Ovary (tissue), 10 donors: ENCODE measurements at places on chromosomes 12 and 14.

- no peak overlapping the region for H3K4me3 ChIP-seq
- DNase-seq = no peak
- H3K4me1 ChIP-seq = no peaks in the 10 kb centered on the region
- H3K36me3 ChIP-seq = no peaks in the 10 kb centered on the region
- H3K27ac ChIP-seq = no peak overlapping the region
- H3K27me3 ChIP-seq = no peaks in the 10 kb centered on the region
Observed at GRCh38 chr12:9325471-9325870, 117.3 kb upstream of the PZP start.

DNA sequence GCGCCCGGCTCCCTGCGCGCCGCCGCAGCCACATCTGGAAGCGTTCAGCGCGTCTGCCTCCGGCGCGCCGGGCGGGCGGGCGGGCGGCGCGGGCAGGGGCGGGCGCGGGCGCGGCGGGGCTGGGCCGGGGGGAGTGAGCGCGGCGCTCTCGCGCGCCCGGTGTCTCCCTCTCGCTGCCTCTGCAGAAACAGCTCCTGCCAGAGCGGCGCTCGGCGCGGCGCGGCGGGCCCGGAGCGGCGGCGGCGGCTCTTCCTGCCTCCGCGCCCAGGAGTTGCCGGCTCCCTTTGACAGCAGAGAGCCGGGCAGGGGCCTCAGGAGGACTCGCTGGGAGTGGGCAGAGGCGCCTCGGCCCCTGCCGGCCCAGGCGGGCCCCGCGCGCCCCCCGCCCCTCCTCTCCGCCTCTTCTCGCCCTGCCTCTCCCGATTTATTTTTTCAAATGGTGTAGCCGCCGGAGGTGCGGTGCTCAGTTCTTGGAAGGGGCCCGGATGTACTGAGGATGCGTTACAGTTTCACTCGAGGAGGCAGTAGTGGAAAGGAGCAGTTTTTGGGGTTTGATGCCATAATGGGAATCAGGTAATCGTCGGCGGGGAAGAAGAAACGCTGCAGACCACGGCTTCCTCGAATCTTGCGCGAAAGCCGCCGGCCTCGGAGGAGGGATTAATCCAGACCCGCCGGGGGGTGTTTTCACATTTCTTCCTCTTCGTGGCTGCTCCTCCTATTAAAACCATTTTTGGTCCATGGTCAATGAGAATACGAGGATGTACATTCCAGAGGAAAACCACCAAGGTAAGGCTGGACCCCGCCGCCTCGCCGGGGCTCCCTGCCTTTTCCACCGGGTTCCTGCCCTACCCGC lies at the start of gene CACNA1C:
TSS of gene CACNA1C (plus strand) at position 162 of the 853 bp plus-strand sequence. CDS start at position 738, 576 bp downstream.
- H3K36me3 ChIP-seq = no peaks in the 10 kb centered on the region
- no peaks in the 10 kb centered on the region for H3K27me3 ChIP-seq
- peak; percentile 52 for DNase-seq
- H3K27ac ChIP-seq = peak within 1 kb of the TSS; percentile 90

DNA sequence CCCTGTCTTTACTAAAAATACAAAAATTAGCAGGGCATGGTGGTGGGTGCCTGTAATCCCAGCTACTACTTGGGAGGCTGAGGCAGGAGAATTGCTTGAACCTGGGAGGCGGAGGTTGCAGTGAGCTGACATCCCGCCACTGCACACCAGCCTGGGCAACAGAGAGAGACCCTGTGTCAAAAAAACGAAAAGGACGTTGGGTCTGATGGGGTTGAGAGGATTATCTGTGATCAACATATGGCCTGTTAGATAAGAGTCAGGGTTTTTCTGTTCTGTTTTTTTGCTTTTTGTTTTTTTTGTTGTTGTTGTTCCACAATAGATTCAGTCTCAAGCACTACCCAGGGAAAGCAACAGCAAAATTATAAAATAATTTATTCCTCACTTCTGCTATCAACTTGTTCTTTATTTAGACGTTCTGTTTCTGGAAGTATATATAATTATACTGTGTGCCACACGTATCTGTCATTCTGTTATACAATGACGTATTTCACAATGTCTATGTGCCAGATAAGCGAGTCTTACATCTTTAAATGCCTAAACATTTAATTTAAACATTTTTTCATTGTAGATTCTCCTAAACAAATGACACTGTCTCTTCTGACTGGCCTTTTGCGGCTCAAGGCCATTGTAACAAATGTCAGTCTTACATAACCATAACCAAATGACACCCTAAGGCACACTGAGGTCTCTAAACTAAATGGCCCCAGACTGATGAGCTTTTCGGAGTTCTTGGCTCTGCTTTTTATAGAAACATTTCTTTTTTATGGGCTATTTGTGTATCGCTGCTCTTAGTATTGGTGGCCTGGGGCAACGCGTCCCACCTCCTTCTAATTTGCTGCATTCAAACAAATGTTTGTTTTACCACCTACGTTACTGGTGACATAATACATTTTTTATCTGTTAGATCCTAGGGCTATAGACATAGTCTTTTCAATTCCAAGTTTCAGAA lies 7.2 kb upstream of the P2RX4 start:
- H3K4me1 ChIP-seq = no peaks in the 10 kb centered on the region
- no peak overlapping the region for H3K27ac ChIP-seq
- no peak overlapping the region for H3K4me3 ChIP-seq
- H3K36me3 ChIP-seq = no peaks in the 10 kb centered on the region

GRCh38 chr12:131621701-131622421 lies 89.0 kb upstream of the SFSWAP start:
- DNase-seq = no peak
- H3K27ac ChIP-seq = no peak overlapping the region
- no peaks in the 10 kb centered on the region for H3K36me3 ChIP-seq
- no peak overlapping the region for H3K4me3 ChIP-seq

DNA sequence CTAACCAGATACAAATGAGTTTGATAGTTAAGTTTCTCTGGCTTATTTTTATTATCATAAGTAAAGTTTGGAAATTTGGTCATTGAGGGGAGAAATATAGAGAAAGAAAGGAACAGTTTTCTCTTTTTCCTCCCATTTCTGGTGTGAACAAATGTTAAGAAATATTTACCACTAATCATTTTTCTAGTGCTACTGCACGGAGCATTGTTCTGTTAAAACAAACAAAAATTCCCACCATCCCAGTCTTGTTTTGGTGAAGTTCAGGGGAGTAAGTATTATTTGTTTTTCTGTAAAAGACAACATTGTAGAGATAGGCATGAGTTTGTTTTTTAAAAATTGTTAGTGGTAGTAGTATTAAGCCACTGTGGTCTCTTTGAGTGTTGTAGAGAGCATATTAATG lies 135.3 kb downstream of the FGD4 start:
- H3K4me3 ChIP-seq = peak overlapping the region; percentile 35
- no peaks in the 10 kb centered on the region for H3K36me3 ChIP-seq
- H3K27me3 ChIP-seq = no peaks in the 10 kb centered on the region

DNA sequence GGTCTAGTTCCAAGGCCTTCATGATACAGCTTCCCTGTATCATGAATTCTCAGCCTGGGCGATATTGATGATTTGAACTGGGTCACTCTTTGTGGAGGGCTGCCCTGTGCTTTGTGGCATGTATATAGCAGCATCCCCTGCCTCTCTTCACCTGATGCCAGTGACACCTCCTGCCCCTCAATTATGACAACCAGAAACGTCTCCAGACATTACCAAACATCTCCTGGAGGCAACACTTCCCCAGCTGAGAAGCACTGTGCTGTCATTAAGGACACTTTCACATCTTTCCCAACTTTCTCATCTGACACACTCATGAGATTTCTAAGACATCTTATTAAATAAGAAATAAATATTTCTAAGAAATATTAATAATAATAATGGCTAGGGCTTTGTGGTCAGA lies 315.3 kb downstream of the BCL11B start:
- H3K4me3 ChIP-seq = no peak overlapping the region
- DNase-seq = no peak
- H3K27me3 ChIP-seq = no peaks in the 10 kb centered on the region
- no peaks in the 10 kb centered on the region for H3K36me3 ChIP-seq
- H3K27ac ChIP-seq = no peak overlapping the region

- no peaks in the 10 kb centered on the region for H3K4me1 ChIP-seq
- no peaks in the 10 kb centered on the region for H3K27me3 ChIP-seq
- no peaks in the 10 kb centered on the region for H3K36me3 ChIP-seq
- no peak for DNase-seq
- H3K27ac ChIP-seq = no peak overlapping the region
- H3K4me3 ChIP-seq = no peak overlapping the region
Observed at GRCh38 chr12:96044017-96044942, 8.9 kb upstream of the LTA4H start.

- no peaks in the 10 kb centered on the region for H3K36me3 ChIP-seq
- H3K4me3 ChIP-seq = no peak overlapping the region
- peaks cover 16% of the 10 kb centered on the region for H3K4me1 ChIP-seq
- H3K27ac ChIP-seq = no peak overlapping the region
- no peaks in the 10 kb centered on the region for H3K27me3 ChIP-seq
- DNase-seq = no peak
Observed at GRCh38 chr14:100033347-100034075, 31.7 kb upstream of the EVL start.
